ENCODE measurements at places on chromosomes 6 and 20.

DNA sequence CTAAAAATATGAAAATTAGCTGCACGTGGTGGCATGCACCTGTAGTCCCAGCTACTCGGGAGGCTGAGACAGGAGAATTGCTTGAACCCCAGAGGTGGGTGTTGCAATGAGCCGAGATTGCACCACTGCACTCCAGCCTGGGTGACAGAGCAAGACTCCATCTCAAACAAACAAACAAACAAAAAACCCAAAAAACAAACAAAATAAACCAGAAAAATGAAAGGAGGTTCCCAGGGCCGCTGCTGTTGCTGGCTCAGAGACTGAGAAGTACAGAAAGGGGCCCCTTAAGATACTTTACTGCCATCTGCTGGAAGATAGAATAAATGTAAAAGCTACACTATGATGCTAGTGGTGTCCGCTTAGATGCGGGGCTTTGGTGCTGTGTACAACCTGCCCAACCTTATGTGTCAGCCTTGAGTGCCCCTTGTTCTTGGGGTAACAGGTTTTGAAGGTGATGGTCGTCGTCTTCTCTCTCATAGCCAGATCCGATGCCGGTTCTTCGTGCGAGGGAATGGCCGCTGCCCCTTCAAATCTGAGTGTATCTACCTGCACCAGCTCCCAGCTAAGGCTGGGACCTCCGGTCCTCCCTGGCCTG lies 2.8 kb upstream of the FANCE start:
- peak; percentile 23 for DNase-seq

DNA sequence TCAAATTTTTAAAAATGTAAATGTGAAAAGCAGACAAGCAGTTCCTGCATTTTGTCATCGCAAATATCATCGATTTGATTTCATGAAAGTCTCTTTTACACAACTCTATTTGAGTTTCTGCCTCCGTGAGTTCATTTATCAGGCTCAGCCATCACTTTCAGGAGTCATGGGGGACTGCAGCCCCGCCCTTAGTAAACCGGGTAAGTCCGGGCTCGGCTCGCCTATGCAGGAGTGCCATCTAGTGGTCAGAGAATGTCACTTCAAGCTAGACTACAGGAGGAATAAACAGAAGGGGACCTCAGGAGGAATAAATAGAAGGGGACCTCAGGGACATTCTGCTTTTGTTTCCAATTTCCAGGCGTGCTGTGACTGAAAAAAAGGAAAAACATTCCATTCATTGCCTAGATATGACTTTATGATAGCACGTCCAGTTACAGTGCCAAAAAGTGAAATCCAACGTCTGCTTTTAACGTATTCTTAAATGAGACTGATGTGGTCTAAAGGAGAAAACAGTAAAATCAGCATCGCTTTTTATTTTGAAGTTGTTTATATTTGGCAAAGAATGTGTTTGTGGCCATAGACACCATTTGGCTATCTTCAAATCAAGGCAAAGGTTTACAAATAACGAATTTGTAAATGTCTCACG lies 333.9 kb downstream of the HACE1 start:
- DNase-seq: peak; percentile 19

GRCh38 chr6:151160929-151161757 lies 78.6 kb upstream of the AKAP12 start:
- DNase-seq: no peak

GRCh38 chr6:28207510-28208110 lies 17.5 kb upstream of the ZSCAN9 start:
- no peak for DNase-seq

GRCh38 chr20:54346276-54346675 lies 129.1 kb upstream of the DOK5 start:
- DNase-seq: no peak

- no peak for DNase-seq
Observed at GRCh38 chr20:41364967-41365765, 1.5 kb downstream of the EMILIN3 start.

- DNase-seq: no peak
Observed at GRCh38 chr6:162109480-162110050, 618.0 kb downstream of the PRKN start.

DNA sequence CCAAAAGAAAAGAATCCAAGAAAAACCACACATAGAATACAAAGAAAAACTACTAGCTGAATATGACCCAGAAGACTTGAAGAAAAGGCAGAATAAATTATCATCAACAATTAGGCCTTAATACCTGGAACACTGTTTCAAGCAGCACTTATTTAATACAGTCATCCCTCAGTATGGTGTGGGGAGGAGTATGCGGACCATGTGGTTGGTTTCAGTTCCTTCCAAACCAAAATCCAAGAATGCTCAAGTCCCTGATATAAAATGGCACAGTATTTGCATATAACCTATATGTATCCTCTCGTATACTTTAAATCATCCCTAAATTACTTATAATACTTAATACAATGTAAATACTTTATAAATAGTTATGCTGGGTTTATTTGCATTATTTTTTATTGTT lies 16.1 kb downstream of the CDK19 start:
- DNase-seq: no peak

- DNase-seq: no peak
Observed at GRCh38 chr6:128017288-128017687, 116.4 kb upstream of the THEMIS start.

DNA sequence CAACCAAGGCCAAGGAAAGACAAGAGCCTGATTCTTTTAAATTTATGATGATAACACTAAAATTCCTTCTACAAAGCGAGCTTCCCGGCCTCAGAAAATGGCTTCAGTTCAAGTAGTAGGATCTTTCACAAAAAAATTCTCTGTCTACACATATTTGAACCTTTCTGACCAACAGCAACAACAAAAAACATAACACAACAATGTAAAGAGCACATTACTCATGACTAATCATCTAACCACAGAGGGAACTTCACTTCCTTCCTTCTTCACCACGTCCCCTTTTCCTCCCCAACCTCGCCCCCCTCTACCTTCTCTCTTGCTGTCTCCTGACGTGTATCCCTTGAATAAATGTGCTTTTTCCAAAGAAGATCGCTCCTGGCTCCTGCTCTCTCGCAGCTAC lies 228.2 kb downstream of the MYLK4 start:
- no peak for DNase-seq

DNA sequence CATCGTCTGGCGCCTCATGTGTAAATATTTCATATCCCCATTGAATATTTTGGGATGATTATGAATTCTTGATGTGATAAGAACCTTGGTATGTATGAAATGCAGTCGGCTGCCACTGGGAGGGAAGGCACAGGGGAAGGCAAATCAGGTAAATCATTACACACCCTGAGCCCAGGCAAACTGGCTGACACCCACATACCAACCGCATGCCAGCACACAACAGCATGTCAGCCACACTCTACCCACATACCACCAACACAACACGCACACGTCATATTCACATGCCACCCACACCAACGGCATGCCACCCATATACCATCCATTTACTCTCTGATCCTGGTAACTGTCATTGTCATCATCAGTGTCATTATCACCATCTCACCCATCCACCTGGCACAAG lies 28.3 kb upstream of the MDGA1 start:
- no peak for DNase-seq

GRCh38 chr6:108902382-108902792 lies 54.2 kb downstream of the ARMC2 start:
- no peak for DNase-seq

DNA sequence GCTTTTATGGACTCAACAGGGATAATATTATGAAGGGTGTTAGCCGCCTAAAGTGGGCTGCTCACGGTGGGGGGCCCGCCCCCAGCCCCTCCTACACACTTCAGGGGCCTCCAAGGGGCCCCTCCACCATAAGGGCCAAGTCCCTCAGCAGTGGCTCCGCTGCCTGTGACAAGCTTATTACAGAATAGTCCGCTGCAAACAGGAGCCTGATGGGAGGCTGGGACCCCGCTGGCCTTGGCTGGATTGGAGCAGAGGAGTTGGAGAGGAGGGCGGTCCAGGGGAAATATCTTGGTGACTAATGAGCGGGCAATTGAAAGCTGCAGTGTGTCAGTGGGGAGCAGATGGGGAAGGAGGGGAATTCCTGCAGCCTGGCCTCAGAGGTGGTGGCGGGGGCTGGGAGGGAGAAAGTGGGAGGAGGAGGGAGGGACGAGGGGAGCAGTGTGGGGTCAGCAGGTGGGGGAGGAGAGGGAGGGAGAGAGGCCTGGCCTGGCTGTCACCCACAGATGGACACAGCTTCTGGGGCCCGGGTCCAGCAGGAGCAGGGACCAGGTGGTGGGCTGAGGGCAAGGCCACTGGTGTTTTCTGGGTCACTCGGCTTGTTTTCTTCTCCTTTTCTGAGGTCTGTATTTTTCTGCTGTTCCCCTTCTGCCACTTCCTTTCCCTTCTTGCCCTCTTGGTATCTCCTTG lies 57.6 kb upstream of the FOXP4 start:
- DNase-seq: peak; percentile 96

DNA sequence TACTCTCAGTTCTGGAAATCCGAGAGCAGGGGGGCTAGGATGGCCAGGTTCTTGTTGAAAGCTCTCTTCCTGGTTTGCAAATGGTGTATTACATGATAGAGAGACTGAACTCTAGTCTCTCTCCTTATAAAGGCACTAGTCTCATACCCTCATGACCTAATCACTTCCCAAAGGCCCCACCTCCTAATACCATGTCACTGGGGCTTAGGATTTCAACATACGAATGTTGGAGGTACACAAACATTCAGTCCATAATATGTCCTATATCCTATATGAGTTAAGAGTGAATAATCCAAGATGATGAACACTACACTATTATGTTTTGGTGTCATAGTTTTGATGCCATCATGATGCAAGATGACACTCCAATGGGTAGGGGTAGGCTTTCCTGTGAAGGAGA lies 20.0 kb upstream of the TXLNB start:
- DNase-seq: no peak

DNA sequence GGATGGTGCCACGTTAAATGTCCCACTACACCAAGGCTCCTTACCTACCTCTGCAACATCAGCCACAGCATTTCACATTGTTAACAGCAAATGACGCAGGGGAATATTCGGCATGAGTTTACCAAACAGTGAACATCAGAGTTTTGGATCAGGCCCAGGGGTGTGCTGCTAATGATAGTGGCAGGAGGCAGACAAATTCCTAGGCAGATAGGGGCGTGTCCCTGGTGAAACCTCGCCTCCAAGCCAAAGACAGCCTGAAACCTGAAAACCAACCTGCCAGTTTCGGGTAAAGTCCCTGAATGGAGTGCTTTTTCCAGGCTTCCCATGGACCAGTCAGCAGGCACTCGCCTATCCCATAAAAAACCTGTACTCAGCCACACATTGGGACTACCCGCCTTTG lies 133.6 kb downstream of the SH3BGRL2 start:
- no peak for DNase-seq

GRCh38 chr6:132598473-132598872 lies 8.9 kb upstream of the TAAR5 start:
- no peak for DNase-seq

- no peak for DNase-seq
Observed at GRCh38 chr6:15507746-15508145, 155.1 kb downstream of the DTNBP1 start.

GRCh38 chr20:8228315-8228714 lies 96.2 kb downstream of the PLCB1 start:
- no peak for DNase-seq

DNA sequence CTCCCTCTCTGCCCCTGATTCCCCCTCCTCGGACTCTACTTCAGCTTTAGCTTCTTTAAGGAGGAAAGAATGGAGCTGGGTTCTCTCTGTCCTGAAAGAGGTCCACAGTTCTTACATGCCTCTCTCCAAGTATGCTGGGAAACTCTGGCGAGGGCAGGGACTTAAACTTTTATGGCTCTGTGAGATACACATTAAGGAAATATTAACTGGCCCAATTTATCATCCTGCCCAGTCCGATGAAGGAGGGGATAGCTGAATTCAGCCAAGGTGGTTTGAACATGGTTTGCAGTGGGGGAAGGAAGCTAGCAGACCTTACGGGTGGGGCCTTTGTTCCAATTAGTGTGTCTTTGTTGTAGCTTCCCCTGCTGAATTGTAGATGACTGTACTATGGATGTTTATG lies 121.7 kb downstream of the EYA4 start:
- DNase-seq: no peak

GRCh38 chr6:88000713-88001112 lies 46.9 kb upstream of the SPACA1 start:
- DNase-seq: no peak

Measured in NCI-H524 treated with DMSO at 0.1 percent for 48 hours (cell line).